ENCODE measurements at places on chromosomes 7 and 10.

GRCh38 chr7:80478683-80479082 is 33.2 kb downstream of the GNAT3 start:
- DNase-seq: no peak

- no peak for DNase-seq
Measured at GRCh38 chr10:101538446-101538845, 49.6 kb downstream of the POLL start.

GRCh38 chr10:113111900-113112853 is 162.1 kb downstream of the TCF7L2 start:
- no peak for DNase-seq

DNA sequence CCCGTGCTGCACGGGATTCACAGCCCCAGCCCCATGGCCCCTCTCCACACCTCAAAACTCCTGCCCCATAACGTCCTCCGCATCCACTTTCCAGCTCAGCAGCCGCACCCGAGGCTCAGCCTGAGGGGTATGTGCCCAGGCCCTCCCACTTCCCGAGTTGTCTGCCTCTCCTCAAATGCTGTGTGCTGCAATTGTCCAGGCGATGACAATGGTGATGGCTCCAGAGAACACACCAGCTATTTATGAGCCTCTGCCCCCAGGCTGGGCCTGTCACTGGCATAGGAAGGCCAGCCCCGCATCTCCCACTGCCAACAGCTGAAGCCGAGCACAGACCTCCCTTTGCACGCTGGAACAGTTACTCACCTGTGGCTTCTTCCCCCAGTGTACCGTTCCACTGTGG is 2.4 kb upstream of the LDB3 start:
- DNase-seq: no peak

DNA sequence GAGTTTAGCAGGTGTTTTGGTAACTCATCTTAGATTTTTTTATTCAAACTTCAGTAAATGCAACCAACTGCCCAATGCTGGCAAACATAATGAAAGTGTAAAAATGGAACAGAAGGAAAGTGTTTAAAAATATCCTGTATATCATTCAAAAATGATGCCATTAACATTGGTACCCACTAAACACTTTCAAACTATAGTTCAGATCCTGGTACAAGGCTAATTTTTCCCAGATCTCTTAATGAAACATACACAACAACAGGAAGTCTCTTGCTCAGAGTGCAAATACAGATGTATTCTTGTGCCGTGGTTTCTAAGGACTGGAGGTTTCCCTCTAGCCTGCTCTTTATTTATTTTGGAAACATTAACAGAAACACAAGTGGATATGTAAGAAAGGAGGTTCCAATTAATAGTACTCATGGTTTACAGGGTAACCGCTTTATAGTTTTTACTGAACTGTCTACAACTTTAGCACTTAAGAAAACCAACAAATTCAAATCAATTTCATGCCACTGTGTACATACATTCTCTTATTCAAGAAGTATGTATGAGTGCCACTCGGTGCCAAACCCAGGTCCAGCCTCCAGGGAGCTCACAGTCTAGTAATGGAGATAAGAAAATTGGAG is 176.0 kb upstream of the AKR1E2 start:
- DNase-seq: no peak

DNA sequence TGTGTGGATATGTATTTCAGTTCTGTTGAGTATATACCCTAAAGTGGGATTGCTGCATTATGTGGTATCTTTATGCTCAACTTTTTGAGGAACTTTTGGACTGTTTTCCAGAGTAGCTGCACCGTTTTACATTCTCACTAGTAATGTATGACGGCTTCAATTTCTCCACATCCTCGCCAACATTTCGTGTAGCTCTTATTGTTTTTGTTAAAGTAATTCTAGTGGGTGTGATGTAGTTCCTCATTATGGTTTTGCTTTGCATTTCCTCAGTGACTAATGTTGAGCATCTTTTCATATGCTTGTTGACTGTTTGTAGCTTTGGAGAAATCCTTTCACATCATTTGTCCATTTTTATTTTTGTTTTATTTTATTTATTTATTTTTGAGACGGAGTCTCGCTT is 4.5 kb downstream of the STMP1 start:
- DNase-seq: no peak

DNA sequence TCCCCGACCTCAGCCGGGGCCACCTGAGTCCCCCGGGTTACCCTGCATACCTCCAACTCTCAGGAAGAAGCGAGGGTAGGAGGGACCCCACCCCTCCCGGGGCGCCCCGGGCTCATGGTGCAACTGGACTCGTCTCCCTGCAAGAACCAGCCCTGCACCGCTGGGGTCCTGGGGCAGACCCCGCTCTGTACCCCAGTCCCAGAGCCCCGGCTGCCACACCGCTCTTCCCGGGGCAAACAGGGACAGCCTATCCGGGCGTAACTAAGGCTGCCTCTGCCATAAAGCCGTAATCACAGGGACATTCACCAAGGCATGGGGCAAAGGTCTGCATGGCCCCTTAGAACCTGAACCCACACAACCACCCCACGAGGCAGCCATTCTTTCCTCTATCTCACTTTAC is 6.7 kb upstream of the MAFK start:
- DNase-seq: no peak

DNA sequence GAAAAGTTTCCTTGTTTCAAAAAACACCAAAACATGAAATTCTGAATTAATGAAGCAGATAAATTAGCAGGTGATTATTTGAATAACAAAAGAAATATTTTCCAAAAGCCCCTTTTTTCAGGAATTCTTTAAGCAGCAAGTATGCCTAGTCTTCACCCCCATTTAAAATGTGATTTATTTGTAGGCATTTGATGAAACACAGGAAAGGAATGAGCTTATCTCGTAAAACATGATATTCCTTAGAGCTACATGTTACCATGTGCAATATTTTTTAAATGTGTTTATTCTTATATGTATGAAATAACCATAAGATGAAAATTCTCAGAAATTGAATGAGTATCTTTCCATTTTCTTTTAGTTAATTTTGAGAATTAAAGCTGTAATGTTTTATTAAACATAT is 106.1 kb downstream of the CHN2 start:
- DNase-seq: no peak

GRCh38 chr7:44150466-44150832 is 9.3 kb upstream of the MYL7 start:
- DNase-seq: no peak

DNA sequence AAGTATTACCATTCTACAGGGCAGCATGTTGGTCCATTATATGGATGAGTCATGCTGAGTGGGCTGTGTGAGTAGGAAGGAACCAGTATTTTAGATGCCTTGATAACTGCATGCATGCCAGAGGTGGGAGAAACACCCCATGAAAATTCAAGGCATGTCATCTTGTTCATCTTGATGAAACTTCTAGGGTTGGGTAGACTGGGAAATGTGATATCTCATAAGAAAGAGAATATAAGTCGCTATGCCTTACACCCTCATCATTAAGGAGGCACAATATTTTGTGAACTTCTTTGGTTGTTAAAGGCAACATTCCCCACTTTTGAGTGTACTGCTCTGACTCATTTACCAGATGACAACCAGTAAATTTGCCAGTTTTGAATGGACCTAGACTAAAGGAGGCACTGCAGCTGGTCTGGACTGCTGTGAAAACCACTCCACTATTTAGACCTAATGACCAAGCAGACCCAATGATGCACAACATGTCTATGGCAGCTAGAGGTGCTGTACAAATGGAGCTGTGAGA is 48.0 kb downstream of the ZNF365 start:
- DNase-seq: no peak

GRCh38 chr10:115050375-115051010 is 42.7 kb upstream of the ATRNL1 start:
- DNase-seq: no peak

DNA sequence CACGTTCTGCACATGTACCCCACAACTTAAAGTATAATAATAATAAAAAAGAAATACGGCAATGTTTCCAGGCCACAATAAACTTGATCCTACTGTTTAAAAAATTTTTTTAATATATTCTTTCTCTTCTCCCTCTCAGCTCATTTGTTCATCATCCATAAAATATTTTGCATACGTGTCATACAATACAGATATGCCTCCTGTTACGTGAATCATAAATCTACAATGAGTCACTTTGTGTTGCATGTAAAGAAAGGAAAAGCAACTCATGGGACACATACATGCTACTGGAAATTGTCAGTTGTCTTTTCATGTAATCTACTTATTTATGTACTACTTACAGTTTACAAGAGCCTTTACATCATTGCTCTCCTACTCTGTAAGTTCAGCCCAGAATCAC is 1.1 kb upstream of the TECTB start:
- DNase-seq: no peak

DNA sequence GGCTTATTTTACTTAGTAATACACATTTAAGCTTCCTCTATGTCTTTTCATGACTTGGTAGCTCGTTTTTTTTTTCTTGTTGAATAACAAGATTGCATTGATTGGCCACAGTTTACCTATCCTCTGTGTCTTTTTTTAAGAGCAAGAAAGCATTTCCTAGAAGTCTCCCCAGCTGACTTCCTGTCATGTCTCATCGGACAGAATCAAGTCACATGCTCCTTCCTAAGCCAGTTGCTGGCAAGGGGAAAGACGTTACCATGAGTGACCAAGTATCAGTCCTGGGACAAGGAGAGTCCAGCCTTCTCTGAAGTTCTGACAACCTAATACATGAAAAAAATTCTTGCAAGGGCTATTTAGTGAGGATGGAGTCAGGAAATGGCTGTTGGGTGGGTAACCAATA is 24.9 kb upstream of the SFRP5 start:
- no peak for DNase-seq

- no peak for DNase-seq
Measured at GRCh38 chr10:127878475-127879055, 14.2 kb downstream of the CLRN3 start.

GRCh38 chr10:74394416-74394969 is 243.5 kb downstream of the ADK start:
- no peak for DNase-seq

DNA sequence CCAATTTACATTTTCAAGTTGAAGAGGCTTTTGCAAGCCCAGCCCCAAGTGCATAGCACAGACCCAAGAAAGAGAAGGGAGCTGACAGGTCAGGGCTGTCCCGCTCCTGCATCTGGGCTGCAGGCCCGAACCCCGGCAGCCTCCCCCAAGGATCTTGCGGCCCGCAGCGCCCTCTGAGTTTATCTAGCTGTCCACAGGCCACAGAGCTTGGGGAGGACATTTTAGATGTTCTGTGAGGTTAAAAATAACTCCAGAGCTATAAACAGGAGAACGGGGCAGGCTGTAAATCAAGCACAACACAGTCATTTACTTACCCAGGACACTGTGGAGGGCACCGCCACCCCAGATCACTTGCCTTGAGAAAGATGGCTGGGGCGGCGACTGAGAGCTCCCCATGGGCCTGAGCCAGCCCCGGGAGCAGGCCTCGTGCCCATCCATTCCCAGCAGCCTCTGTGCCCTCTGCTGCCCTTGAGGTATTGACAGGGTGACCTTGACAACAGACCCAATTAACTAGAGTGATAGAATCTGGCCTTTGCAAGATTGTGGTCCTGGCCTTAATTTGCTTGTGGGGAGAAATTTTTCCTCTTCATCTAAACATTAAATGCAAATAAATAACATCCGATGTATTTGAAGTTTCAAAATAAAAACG is 563.0 kb downstream of the TCERG1L start:
- no peak for DNase-seq

GRCh38 chr10:119090968-119091367 is 10.4 kb upstream of the EIF3A start:
- DNase-seq: no peak

DNA sequence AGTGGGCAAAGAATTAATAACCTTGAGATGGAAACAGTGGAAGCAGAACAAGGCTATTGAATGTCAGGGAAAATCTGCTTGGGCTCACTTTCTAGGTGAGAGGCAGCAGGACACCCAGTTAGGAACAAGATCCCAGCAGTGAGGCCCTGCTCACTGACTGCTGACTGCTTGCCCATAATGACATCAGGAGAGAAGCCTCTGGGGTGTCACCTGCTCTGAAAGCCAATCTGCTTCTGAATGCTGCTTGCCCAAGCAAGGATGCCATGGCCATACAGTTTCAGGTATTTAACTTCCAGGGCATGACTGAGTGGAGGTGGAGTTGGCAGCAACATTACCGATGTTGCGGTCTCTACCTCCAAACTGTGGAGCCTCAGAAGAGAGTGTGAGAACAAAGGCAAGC is 11.7 kb upstream of the WAPL start:
- DNase-seq: no peak

DNA sequence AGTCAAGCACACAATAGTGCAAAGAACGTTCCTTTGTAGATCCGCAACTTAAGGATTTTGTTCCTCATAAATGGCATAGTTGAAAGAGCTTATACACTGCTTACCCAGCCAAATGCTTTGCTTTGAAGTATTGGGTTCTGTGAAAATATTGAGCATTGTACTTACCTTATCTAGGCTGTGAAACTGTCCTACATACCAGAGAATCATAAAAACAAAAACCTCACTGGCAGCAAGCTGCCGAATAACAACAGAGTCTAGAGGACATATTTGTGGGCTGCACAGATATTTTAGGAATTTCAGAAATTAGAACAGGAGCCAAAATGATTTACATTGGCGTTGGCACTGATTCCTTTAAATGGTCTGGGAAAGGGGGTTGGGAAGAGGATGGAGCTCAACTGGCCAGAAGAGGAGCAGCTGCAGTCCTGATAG is 174.8 kb downstream of the RTKN2 start:
- DNase-seq: no peak

DNA sequence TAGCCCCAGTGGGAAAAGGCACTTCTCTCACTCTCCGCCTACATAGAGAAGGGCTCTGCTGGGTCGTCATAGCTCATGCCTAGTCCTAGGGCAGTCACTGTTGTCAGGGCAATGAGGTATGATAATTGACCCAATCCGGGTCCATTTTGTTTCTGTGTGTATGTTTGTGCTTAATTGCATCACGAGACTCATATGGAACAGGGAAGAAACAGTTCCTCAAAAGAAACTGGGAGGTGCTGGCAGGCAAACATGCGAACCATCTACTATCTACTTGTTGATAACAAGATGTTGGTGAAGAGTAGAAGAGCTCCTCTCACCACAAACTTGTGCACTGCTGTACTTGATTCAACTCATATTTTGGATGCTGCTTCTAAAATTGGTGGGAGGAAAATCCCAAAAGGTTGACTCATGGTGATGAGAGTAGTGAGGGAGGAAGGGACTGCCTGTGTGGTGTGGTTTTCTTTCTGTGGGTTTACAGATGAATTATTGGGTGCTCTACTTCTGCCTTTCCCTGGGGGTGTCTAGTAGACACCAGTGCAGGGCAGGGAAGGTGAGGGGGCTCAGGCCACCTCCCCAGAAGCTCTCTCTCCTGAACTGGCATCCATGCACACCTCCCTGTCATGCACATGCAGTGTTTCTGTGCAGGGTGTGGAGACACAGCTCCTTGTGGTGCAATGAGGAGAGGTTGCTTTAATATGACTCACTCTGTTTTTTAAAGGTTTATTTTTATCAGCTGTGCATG is 29.4 kb downstream of the LSMEM1 start:
- no peak for DNase-seq

- no peak for DNase-seq
Measured at GRCh38 chr10:6769704-6770417, 189.8 kb upstream of the PRKCQ start.

GRCh38 chr10:6083523-6084475 is 5.0 kb upstream of the RBM17 start:
- no peak for DNase-seq
